ENCODE measurements at places on chromosomes 1 and 21.

GRCh38 chr1:15170071-15170470 is 16.5 kb downstream of the TMEM51 start:
- no peak for DNase-seq

DNA sequence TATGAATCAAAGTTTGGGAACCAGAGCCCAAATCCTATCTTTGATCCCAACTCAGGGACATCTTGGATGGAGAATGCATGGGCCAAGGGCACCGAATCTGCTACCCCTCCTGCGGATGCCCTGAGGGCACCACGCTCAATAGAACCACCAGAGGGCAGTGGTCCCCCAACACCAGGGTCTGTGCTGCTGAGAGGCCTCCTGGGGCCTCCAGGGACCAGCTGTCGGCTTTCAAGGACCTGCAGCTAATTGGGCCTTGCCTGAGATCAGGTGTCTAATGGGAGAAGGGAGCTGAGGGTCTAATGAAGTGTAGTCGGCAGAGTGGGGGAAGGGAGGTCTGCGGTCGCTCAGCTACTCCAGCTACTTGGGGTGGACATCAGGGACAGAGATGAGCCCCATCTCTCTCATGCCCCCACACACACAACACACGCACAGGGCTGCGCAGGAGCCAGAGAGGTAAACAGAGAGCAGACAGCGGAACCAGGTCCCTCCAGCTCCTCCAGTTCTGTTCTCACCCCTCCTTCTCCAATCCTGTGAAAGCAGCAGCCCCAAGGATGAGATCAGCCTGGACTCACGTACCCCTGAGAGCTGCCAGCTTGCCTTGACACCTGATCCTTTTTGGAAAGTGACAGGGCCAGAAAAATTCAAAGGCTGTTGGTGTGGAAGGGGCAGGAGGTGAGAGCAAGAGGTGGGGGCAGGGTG is 34.9 kb upstream of the PPP1R15B start:
- peak; percentile 85 for DNase-seq

DNA sequence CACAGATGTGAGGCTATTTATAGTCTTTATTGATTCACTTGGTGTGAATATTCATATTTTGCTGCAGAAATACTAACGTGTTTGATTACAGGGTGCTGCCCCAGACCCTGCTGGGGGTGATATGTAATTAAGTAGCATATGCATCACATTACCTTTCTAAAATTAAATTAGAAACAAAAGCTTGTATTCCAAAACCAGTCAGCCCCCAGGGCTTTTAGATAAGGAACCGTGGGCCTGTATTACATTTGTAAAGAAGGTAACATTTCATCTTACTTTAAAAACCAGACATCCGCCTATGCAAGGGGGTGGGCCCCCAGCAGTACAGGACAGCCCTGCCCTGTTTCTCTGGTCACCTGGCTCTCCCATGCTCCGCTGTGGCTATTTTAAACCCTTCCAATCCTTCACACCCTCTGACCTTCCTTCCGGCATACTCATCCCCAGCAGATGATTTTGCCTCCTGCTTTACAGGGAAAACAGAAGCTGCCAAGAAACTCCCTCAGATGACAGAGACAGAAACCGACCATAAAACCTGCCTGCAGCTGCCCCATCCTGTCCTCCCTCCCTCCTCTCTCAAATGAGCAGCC is 22.0 kb upstream of the KCNC4 start:
- DNase-seq = no peak

- no peak for DNase-seq
Observed at GRCh38 chr1:242196101-242196500, 197.2 kb upstream of the MAP1LC3C start.

DNA sequence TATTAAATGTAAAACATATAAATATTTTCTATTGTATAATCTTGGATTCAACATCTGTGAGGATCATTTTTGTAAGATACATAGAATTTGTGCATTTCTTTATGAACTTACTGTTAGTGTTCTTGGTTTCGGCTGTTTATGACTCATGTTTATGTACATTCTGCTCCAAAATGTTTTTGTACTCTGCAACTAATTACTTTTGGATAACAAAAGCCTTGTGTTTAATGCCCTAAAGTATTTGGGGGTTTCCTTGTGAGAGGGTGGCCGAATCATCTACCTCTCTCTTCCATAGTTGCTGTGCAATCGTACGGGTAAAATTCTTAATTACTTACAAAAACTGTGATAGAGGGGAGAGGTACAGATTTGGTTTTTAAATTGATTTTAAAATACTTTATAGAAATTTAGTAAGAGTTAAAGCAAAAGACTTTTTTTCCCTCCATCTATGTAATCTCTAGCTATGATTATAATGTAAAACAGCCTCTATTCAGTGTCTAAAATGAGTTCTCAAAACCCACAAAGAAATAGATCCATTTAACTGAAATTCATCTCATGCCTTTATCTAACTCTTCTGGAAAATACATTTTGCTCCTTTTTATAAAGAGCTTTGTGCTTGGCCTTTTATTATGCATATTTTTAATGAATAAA is 38.7 kb upstream of the LRRC8C start:
- DNase-seq = no peak

GRCh38 chr1:171420810-171421209 is 64.5 kb upstream of the PRRC2C start:
- peak; percentile 10 for DNase-seq

DNA sequence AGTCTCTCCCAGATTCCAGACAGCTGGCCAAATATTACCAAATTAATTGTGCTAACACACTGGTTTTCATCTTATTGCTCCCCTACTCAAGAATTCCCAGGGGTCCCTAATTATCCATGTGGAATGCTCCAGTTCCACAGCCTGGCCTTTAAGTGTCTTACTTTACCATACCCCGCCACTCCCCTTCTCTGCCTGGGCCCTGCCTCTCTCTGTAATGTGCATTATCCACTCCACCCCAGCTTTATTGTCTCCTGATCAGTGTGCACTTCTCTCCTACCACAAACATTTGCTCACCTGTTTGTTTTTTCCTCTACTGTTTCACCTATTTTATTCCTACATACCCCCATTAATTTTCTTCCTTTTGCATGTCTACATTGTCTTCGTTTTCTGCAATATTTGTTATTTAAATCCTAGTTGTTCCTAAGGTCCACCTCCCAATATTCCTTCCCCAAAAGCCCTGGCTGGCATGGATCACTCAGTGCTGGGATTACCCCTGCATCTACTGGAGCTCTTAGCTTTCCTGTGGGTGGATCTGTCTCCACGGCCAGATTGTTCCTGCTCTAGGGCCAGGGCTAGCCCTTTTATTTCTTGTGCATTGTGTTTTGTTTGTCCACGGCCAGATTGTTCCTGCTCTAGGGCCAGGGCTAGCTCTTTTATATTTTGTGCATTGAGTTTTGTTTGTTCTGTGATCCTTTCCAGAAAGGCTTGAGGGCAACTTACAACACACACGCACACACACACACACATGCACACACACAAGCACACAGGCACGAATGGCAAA is 33.4 kb upstream of the ATP1B1 start:
- DNase-seq = no peak

- no peak for DNase-seq
Observed at GRCh38 chr1:162407539-162407938, 4.4 kb downstream of the SH2D1B start.

DNA sequence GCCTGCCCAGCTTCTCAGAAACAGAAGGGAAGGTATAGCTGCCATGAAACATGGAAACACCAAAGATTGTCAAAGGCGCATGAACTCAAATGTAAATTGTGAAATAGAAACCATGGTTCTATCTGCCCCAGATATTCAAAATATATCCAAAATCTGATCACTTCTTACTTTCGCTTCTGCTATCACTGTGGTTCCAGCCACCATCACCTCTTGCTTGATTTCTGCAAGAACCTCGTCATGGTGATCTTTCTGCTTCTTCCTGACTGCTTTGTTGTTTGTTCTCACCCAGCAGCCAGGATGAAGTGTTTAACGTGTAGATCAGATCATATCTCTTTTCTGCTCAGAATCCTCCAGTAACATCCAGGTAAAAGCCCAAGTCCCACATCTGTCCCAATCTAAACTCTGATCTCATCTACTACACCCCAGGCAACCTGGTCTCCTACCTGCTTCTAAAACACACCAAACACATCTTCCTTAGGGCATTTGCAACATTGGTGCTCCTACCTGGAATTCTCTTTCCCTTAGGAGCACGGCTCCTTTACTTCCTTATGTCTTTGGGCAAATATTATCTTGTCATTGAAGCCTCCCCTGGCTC is 10.5 kb upstream of the LMO4 start:
- DNase-seq = no peak

DNA sequence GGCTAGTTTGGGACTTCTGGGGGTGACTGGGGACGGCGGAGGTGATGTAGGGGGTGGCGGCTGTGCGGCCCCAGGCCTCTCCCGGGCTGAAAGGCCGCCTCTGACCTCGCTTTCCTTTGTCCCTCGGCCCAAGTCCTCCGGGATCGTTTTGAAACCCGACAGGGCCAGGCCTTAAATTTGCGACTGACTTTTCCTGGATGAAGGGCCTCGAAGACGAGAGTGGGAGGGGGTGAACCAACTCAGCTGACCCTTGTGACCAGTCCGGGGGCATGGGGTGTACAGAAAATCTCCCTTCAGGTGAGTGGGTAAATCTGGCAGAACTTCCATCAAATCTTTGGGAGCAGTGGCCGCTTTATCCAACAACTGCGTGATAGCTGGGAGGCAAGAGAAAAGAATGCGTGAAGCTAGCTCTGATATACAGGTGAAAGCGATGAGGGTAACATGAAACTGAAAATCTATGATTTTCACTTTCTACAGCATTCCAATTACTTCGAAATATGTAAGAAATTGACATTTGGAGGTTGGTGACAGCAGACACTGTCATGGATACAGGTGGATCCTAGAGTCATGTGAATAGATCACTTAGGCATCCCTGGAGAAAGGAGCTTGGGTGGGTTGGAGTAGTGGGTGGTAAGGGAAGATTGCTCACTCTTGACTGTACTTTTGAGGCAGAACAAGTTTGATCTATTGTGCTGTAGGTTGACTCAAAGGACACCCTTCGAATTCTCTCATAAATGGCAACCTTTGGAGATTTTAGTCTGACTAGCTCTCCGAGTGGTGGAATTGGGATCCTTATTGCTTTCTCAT is 885 bp downstream of the AHCYL1 start:
- DNase-seq = no peak

DNA sequence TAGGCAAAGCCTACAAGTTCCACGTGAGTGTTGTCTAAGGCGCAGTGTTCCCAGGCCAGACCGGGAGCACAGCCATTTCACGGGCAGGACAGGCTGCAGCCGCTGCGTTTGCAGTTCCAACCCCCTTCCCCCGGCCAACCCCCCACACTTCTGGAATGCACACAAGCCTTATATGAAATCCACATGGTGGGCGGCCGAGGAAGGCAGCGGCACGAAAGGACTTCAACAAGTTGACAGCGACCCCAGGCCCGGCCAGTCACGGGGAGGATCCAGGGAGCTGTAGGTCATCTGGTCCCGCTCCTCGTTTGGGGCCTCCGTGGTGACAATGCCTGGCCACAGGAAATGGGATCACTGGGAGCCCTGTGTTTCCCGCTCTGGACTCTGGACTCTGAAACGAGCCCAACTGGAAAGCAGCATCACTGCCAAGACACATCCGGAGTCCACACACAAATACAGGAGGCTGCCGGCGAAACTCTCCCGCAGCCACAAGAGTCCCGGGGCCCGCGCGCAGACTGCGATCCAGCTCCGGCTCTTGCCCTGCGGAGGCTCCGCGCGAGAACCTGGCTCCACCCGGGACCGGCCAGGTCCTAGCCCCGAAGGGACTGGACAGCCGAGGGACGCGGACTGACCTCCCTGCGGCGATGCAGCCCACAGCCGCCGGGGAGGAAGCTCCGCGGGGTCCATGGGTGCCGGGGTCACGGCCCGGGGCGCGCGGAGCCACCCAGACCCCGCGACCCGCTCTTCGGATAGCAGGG is 794 bp downstream of the NID1 start:
- no peak for DNase-seq

DNA sequence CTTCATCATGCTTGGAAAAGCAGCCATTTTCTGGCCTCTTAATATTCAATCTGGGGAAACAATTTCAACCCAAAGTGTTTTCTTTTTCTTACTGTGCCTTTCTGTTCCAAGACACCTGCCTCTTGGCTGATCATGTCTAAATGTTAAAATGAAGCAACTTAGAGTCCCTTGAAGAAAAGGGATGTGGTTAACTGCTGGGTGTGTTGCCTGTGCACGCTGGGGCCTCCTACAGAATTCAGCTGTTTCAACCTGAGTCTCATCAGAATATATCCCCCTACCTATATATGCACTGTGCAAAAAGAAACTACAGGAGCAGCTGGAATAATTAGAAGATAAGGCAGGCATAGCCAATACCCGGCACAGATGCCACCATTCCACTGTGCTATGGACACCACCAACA is 222.0 kb downstream of the OMA1 start:
- DNase-seq = peak; percentile 5

- no peak for DNase-seq
Observed at GRCh38 chr21:40054403-40054802, 187.2 kb downstream of the PCP4 start.

GRCh38 chr1:182484531-182485257 is 34.7 kb downstream of the RGSL1 start:
- DNase-seq = peak; percentile 10
